Suppressor macrophage (primary cell): ENCODE measurements at places on chromosomes 2 and 18.

DNA sequence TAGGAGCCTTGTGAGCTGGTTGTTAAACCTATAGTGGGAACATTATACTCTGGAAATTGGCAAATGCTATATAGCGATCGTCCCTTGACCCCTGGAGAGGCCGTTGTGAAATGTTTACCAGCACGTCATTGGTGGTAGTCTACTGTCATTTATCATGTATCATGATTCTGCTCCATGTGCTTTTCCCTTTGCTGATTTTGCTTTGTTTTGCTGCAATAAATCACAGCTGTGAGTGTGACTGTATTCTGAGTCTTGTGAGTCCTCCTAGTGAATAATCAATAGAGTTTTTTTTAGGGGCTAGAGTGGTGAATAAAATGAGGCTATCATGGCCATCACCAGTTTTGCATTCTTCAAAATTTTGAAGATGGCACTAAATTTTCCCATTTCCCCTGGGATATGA is 189.1 kb downstream of the HRH4 start:
- DNase-seq, result no peak

DNA sequence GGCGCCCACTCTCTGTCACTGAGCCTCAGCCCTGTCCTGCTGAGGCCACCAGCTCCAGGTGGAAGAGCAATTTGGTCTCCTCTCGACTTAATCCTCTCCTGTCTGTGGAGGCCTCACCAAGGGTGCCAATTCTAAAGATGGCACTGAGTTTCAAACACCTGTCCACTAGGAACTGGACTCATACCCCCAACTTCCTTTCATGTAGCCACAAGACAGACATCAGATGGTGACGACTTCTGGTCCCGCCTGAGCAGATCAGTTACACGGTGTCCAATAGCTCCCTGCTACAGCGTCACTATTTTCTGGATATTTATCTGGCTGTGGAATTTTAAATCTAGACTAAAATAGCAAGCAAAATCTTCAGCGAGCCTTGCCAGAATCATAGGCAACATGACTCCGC is 24.5 kb upstream of the SP5 start:
- DNase-seq, result no peak

DNA sequence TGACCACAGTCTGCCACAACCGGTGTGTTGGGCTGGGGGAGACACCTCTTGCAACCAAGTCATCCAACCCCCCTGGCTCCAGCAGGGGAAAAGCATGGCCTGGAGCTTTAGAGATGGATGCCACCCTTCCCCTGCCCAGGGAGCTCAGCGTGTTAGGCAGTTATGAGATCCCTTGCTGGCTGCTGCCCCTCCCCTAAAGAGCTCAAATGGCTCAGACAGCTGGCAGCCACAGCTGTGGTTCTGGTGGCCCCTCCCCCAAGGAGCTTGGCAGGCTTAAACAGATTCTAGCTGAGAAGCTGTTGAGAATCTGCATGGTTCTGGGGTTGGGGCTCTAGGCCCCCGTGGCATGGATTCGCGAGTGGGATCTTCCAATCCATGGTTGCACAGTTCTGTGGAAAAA is 64.7 kb downstream of the TEX51 start:
- no peak for DNase-seq

DNA sequence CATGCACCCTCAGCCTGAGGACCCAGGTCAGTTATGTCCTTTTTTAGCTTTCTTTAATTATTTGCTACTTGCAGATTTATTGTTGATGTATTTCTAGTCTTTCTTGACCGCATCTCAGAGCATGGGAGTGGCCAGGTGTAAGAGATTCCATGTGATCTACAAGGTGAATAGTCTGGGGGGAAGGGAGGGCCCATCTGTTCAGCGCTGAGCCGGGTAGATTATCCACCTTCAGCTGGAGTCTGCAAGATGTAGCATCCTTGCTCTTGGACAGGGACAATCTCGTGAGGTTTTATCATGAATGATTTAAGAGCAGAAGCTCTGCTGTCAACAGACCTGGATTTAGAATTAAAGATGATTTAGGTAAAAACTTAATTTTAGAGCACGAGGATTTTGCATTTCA is 12.0 kb upstream of the DGKD start:
- no peak for DNase-seq

DNA sequence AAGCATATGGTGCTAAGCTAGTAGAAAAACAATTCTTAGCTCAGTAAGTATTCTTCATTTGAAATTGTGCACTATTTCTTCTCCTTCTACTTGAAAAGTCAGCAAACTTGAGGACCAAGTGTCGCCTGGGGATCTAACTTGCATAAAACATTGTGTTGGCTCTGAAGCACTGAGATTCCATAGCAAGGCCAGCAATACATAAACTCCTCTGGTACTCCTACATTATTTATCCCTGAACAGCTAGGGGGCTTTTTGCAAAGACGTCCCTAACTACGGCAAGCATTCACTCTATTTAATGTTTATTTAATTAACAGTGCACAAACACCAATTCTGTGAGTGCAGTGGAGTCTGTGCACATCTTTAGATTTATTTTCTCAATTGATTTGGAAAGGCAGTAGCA is 392.2 kb downstream of the ERBB4 start:
- no peak for DNase-seq

GRCh38 chr2:110888411-110888810 is 156.0 kb downstream of the ACOXL start:
- no peak for DNase-seq
